Tongue (tissue), 3 donors: ENCODE measurements at places on chromosomes 3 and 15.

GRCh38 chr3:107062310-107062709, 314.9 kb upstream of the CCDC54 start:
- no peak for DNase-seq

DNA sequence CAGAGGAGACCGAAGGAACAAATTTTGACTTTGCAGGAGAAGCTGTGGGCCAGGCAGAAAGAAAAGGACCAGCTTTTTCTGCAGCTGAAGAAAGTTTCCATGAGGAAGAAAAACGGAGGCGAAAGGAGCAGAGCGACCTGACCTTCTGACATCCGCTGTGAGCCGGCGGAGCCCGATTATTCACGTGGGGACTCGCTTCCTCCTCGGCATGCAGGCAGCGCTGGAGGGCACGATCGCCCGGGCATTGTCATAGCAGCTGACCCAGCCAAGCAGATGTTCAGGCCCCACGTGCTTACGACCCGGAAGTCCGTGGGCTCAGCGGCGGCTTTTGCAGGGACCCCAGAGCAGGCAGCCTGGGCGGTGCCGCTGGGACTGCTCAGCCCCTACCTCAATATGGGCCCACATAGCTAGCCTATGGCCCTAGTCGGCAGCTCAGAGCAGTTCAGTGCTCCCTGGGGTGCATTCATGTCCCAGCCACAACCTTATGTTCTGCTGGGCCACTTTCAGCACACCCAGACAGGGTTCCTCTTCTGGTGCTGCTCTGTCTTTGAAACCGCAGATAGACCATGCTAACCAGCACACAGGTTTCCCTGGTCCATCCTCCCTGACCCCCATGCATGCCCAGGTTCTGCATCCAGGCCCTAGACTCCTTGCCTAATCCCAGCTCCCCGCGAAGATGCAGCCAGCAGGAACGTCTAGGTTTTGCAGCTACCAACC, 10.5 kb upstream of the EIF4A2 start:
- peak; percentile 66 for DNase-seq

GRCh38 chr15:39279311-39279710, 301.6 kb upstream of the THBS1 start:
- DNase-seq = no peak

- no peak for DNase-seq
These were observed 218.9 kb upstream of the RORA start for GRCh38 chr15:61447981-61448380.

DNA sequence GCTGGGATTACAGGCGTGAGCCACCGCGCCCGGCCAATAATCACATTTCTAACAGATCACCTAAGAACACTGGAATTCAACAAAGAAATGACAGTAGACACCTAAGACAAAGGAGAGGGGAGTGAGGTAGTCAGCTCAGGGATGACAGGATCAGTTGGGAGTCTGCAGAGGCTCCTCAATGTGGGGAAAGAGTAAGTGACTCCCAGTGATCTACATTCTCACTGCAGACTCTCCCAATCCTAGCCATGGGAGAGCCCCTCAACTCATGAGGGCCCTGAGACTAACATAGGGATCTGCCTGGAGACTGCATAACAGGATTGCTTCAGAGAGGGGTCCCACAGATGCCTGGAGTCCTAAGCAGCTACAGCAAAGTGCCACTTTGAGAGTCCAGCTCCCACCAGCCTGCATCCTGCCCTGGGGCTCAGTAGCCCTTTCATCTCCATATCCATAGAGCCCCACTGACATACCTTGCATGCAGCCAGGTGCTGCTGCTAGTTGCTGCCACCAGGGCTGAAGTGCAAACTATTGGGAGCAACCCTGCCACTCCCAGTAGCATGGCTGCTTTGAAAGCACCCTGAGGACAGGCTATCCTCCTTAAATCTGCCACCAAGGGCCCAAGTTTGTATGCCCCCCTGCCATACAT, 21.8 kb upstream of the PFN2 start:
- DNase-seq = no peak

- peak; percentile 66 for DNase-seq
These were observed 189.6 kb downstream of the GHSR start for GRCh38 chr3:172258624-172259023.
